ENCODE measurements at places on chromosomes 5 and 9. TPM values are rescaled to one million over a fixed set of nuclear protein-coding genes. Genes with fewer than 3 reads are reported as not detected.

Gene JAKMIP2
- total RNA-seq: 0.11 TPM

Gene PRR16
- 18.1 TPM for total RNA-seq

Gene FOXD4L3
- total RNA-seq: not detected

Gene SLCO6A1
- not detected for total RNA-seq

Gene CDH6
- 4.0 TPM for total RNA-seq

Gene CCL21
- 30.1 TPM for total RNA-seq

Gene SLC6A7
- not detected for total RNA-seq

Gene PALM2AKAP2
- 165 TPM for total RNA-seq

Gene PCDHA7
- not detected for total RNA-seq

Gene GRIN1
- not detected for total RNA-seq

Gene UAP1L1
- total RNA-seq: 6.5 TPM

Gene HTR1A
- not detected for total RNA-seq

Gene ADAMTS19
- 0.40 TPM for total RNA-seq

- no peak for DNase-seq
Observed at GRCh38 chr9:120258096-120258495, 321.9 kb downstream of the CDK5RAP2 start.

GRCh38 chr9:116099821-116100220, 53.8 kb upstream of the PAPPA start:
- DNase-seq: no peak

DNA sequence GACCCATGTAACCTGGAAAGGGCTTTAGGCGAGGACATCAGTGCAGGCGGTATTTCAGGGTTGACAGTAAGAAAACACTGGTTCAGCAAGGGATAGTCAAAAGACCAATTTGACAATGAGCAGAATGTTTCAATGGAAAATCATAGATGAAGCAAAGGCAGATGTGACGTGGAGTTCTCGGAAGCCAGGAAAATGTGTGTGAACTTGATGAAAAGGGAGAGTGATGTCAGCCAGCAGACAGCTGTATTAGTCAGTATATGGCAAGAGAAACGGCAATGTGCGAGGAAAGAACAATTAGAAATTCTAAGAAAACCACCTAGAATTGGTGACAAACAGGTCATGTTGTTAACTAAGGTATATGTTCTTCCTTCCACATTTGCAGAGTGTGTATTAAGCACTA, 503.9 kb upstream of the DAB2 start:
- DNase-seq: no peak

- DNase-seq: no peak
Observed at GRCh38 chr9:13047827-13048587, 231.5 kb downstream of the MPDZ start.

DNA sequence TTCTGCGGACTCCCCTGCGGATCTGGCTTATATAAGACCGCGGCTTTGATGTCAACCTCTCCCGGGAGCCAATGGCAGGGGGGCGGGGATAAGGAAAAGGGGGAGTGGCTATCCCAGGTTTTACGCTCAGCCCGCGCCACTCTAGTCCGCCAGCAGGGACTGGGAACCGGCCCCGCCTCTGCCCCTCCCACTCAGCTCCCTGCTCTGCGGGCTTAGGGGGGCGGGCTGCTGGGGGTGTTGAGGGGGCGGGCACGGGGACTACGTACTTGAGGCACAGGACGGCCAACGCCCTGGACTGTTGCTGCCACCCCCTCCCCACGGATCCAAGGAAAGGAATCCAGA, at the start of gene HAND1:
Gene HAND1 (minus strand): TSS at position 4 of the 342 bp plus-strand sequence. CDS start 219 bp downstream, outside the sequence.
- peak; percentile 92 for DNase-seq

GRCh38 chr5:124614836-124615385, 131.5 kb downstream of the ZNF608 start:
- DNase-seq: no peak

DNA sequence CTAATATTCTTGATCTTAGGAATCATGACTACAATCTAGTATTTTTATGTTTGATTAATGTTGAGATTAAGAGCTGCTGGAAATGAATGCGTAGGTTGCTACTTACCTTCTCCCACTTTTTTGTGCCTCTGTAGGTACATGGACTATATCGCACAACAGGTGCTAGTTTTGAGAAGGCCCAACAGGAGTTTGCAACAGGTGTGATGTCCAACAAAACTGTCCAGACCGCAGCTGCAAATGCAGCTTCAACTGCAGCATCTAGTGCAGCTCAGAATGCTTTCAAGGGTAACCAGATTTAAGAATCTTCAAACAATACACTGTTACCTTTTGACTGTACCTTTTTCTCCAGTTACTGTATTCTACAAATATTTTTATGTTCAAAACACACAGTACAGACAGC, 115.0 kb downstream of the SCAMP1 start:
- no peak for DNase-seq

- no peak for DNase-seq
Observed at GRCh38 chr9:38677660-38678303, 42.2 kb downstream of the FAM240B start.

DNA sequence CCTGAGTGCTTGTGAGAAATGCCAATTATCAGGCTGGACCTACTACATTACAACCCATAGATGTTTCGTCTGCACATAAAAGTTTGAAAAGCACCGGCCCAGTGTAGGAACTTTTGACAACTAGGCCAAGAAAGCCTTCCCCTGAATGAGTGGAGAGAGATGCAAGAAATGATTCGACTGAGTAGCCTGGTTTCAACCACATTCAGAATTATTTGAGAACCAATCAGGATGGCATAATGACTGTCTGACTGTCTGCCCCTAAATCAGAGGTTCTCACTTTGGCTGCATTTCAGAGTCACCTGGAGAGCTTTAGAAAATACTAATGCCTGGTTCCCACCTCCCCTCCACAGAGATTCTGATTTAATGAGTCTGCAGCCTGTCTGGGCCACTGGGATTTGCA, 61.1 kb downstream of the FRMD3 start:
- DNase-seq: no peak

GRCh38 chr5:463301-463700, 20.3 kb downstream of the EXOC3 start:
- no peak for DNase-seq

DNA sequence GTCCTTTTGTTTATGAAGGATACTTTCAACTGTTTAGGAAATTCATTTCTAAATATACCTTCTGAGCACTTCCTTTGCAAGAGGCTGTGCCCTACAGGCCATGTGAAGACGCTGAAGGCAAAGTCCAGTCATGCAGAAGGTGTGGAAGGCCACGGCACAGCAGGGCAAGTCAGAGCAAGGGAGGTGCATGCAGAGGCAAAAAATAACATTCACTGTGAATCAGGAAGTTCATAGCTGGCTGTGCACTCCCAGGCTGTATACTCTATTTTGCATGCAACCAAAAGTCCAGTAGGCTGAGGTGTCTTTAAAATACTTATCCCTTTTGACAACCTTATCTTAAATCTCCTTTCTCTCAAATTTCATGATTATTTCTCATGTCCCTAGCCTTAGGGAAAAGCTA, 50.3 kb downstream of the GNAQ start:
- DNase-seq: peak; percentile 81

DNA sequence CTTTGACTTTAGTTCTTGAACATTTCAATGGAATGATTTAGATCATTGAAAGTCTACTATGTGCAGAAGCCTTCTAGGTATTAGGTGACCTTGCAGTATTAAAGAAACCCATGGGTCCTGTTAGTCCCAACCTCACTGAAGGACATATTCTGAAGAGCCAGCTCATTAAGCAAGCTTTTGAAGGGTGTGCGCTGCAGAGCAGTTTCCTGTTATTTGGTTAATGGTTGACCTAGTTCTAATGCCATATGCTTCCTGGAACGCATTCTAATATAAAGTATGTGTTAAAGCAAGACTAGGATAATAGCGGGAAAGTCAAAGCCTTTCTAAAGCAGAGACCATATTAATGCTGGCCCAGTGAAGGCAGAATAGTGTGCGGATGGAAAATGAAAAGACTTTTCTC, 20.1 kb downstream of the ZNF462 start:
- no peak for DNase-seq

- DNase-seq: no peak
Observed at GRCh38 chr5:113373426-113373825, 61.4 kb downstream of the TSSK1B start.

DNA sequence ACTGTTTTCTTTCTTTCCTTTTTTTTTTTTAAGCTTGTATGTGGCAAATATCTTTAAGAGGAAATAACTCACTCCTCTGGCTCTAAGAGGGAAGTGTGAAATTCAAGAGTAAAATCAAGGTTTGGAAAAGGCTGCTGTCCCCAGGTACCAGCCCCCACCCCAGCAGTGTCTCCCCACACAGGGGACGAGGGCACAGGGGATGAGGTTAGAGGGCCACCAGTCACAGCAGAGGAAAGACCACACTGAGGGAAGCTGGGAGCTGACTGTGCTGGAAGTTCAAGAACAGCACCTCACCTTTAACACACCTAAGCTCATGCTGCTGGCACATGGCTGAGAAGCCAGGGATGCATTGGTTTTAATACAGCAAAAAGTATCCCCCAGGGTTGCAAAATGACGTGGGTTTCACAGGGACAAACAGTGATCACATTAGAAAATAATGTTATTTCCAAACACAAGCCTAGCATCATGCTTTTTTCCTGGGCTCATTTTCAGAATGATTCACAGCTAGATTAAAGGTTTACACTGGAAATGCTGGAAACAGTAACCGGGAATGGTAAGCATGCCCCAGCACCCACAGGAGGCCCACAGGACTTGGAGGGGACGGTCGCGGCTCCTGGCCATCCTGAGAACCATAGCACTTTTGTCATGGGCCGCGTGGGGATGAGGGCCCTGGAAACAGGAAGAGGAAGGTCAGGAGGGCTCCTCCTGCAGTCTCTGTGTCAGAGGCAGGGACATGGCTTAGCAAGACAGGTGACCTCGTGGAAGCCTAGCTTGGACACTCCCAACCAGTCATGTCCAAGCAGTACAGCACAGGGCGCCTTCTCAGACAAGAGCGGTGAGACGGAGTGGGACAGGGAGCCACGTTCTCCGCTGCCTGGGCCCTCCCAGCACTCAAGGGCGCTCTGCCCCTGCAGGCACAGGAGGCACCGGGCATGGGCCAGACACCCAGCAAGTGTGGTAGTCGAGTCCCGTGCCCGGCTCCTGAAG, 6.9 kb downstream of the LPCAT1 start:
- DNase-seq: peak; percentile 51

DNA sequence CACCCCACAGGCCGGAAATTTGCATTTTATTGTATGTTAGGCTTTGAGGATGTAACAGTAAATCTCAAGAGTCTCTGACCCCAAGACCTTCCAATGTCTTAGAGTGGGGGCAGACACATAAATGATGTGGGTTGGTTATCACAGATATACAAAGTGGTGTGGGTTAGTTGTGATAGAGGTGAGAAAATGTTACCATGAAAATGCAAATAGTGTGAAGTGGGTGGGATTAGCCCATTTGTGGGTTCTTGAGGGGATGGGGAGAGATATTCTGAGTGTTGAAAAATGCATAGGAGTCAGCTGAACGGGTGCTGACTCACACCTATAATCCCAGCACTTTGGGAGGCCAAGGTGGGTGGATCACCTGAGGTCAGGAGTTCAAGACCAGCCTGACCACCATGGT, 7.9 kb upstream of the RNF145 start:
- DNase-seq: no peak

GRCh38 chr9:34962546-34962945, 4.5 kb downstream of the PHF24 start:
- DNase-seq: no peak

DNA sequence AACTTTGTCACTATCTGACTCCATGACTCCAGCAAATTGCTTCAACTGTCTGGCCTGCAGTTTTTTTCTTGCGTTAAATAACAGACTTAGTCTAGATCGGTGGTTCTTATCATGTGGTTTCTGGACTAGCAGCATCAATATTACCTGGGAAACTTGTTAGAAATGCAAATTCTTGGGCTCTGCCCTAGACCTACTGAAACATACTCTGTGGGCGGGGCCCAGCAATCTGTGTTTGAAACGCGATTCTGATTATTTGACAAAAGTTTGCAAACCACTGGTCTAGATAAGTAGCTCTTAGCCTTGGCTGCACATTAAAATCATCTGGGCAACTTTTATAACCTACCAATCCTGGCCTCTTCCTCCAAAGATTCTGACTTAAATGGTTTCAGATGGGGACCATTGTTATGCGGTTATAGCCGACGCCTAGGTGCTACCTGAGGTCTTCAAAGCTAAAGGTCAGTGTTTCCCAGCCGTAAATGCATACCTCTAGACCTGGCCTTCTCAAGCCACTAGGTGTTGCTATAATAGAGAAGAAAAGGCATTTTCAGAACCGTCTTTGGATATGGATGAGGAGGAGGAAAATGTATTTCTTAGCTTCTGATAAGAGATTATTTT, 74.0 kb downstream of the C9orf85 start:
- DNase-seq: no peak

DNA sequence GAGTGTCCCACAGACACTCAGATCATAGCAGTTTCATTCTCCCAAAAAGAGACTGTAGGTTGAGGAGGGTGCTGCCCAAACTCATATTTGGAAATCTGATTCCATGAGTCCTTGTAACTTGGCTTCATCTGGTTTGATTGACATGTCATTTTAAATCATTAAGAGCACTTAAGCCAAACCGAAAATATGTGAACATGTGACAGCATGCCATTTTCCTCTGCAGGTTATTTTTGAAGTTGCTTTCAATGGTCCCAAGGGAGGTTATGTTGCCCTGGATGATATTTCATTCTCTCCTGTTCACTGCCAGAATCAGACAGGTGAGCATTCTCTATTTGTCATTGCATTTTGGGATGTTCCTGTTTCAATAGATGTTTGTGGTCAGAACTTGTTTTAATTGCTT, 87.6 kb downstream of the MAMDC2 start:
- no peak for DNase-seq

DNA sequence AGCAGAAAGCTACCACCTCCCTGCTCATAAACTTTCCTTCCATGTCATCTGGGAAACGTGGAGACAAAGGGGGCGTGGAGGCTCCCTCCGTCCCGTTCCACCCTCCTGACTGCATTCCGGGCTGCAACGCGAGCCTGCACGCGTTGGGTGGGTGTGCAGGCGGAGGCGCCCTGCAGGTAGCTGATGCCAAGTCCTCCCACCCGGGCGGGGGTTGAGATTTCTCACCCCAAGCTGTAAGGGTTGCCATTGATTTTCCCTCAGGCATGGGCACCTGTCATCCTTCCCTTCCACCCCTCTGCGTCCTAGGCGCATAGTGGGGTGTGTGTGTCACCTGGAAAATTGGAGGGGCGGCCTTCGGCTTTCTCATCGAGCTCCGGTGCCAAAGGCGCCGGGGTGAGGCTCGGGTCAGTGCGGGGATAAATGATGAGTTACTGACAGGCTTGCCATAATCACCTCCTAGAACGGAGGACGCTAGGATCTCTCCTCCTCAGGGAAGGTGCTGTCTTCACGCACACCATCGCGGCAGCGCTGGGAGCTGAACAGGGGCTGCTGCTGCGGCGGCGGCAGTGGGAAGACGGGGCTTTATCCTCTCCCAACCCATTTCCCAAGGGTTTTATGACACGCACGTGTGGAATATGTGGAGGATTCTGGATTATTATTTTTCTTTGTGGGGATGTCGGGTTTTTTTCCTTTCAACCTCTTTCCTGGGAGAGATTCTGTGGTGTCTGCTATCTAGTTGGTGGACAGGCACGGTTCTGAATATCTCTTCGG, 973 bp downstream of the PLPPR1 start:
- DNase-seq: no peak

- DNase-seq: peak; percentile 12
Observed at GRCh38 chr5:150070821-150071220, 15.5 kb downstream of the CSF1R start.
